Posterior vena cava (tissue), 2 donors: ENCODE measurements at places on chromosomes 12 and 14. TPM values are rescaled to one million over a fixed set of nuclear protein-coding genes. Genes with fewer than 3 reads are reported as not detected.

- no peak for DNase-seq
Observed at GRCh38 chr12:2043054-2043453, 9.7 kb upstream of the CACNA1C start.

- no peak for DNase-seq
Observed at GRCh38 chr14:85947461-85948139, 417.7 kb downstream of the FLRT2 start.

DNA sequence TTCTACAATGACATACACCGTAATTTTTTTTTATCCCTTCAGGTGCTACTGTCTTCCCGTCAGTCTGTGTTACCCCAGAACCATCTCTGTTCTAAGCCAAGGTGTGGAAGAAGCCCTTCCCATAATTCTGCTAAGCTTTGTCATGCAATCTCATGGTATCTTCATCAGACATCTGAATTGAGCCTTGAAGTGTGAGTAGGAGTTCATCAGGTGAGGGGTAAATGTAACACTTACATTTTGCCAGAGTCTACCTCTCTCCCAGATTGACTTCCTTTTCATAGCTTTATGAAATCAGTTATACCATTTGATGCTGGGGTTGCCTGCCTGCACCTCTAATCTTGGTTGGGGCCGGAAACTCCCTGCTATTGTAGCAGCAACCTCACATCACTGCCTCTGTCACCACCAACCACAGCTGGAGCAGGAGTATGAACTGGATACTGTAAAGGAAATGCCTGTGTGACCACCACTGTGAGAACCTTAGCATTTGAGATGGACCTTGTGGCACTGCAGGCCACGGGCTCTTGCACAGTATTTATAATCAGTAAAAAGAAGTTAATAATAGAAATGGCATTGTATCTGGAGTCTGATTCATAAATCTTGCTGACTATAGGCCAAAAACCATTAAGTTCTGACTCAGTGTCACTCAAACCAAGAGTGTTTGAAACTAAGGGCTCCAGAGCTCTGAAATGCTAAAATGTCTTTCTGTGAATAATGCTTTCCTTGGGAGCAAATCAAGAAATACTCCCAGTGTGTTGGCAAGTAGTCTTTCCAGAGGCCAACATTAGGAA, 58.7 kb upstream of the STK38L start:
- DNase-seq: no peak

DNA sequence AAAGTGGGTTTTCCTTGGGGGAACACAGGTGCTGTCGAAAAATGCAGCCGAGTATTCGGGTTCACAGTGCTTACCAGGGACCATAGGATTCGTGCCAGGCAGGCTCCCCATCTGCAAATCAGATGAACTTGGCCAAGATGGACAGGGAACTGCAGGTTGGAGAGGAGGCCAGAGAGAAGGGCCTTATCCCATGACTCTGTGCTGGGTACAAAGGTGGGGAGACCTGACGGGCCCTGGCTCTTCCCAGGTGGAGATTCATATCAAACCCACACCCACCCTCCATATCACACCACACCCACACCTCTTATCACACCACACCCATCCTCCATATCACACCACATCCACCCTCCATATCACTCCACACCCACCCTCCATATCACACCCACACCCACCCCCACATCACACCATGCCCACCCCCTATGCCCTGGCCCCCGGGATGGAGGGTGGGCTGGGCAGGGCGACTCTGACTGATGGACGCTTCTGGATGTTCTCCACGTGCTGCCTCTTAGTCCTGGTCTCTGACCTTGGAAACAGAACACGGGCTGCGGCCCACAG, 319.7 kb downstream of the ADGRD1 start:
- peak; percentile 65 for DNase-seq

DNA sequence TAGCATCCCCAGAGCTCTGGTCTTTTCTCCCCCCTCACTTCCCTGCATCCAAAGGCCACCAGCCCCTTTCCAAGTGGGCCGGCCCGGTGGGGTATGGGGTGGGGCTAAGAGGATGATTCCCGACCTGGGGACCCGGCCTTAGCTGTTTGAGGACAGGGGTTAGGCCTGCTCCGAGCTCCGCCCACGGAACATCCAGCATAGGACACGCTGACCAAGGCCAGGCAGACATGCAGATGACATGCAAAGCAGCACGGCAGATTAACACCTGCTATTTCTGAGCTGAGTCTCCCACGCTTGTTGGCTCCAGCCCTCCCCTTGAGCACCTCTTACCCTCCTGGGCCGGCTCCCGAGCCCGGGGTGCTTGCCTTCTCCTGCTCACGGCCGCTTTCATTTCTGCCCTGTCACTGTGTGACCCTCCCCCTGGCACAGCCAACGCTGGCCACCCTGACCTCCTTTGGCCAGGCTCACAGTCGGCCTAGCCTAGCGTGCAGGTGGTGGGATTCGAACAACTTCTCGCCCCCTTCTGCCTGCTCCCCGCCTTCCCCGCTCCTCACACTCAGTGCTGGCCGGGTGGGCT, 40.2 kb downstream of the TEAD4 start:
- DNase-seq: no peak

GRCh38 chr12:25459541-25459951, 93.5 kb downstream of the LMNTD1 start:
- no peak for DNase-seq

DNA sequence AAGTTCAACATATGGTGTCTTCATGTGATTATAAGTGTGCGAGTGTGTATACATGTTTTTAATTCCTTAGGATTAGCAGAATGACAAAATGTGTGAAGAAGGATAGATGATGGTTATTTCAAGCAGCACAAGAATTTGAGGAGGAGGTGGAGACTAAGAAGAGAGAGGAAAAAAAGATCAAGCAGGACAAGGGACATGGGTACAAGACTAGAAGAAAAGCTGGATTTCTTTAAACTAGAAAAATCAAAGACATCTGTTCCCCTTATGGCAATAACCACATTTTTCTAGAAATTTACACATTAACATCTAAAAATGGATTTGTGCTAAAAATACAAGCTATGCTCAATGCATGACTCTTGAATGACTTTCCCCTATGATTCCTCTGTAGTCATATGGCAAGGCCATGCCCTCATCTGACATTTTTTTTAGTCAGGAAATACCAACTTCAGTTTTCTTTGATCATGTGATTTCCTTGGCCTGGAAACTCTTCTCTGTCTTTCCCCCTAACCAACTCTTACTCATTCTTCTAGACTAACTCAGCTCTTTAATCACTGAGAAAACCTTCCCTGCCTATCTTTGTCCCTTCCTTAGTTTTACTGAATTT, 435.8 kb downstream of the NRXN3 start:
- DNase-seq: no peak

DNA sequence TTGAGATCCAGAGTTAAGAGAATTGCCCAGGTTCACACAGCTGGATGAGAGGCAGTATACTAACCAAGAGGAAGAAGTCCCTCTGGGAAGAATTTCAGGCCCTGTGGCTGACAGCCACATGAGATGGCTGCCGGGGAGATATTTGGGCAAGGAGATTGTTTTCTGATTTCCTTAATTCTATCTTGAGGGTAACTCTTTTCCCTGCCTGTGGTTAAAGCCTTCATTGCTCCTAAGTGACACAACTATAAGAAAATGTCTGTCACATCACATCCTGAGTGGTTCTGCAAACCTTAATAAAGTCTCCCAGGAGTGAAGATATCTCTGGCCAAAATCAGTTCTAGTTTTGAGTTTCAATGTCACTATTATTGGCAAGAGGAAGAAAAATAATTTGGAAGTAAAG, 9.6 kb downstream of the ARHGDIB start:
- DNase-seq: no peak

GRCh38 chr12:124862768-124863415, 772 bp downstream of the SCARB1 start:
- DNase-seq: no peak

DNA sequence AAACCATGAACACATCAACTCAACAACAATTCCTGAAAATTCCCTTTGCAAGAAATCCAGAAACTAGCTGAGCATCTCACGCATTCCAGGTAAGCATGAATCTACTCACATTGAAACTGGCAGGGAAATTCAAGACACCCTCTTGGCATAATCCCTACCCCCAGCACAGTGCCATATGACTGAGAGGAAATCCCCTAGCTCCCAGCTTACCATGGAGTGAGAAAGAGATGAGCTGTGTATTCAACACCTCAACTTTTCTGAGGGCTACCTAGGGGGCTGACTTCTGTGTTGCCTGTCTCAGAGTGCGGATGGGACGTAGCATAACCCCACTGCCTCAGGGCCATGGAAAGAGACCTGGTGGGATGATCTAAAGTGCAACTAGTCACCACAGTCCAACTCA, 37.7 kb upstream of the GPR132 start:
- DNase-seq: peak; percentile 13

DNA sequence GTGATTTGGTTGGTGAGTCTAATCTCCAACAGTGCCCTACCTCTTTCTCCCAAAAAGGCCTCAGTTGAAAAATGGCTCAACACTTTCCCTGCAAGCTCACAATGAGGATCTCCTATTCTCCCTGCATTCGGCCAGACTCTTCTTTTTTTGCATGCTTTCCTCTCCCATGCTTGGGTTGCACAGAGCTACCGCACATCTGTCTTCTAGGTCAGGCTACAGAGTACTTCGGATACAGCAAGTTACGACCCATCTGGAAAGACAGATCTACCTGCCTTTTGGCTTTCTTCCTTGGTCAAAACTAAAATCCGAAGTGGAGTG, 305 bp upstream of the SLC16A7 start:
- DNase-seq: no peak

DNA sequence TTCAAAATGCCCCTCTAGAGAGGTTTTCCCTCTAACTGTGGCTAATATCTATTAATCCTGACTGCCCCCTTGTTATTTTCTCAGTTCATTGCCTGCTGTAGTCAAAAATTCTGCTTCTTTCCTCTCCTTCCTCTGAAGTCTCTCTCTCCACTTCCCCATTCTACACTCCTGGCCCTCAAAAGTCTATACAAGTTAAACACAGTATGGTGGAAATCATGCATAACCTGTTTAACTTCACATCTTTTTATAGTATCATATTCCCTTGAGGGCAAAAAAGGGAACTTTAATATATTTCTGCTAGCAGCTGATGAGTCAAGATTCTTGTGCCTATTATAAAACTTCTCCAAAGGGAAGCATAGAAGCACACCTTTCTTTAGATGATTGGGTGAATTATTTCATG, 16.7 kb downstream of the GRIP1 start:
- no peak for DNase-seq

GRCh38 chr12:72209086-72209485, 63.1 kb upstream of the TRHDE start:
- no peak for DNase-seq

IRF9 gene
- 92.4 TPM for total RNA-seq

ERP27 gene
- total RNA-seq: 1.0 TPM

TSPAN11 gene
- total RNA-seq: 3.6 TPM

GPR65 gene
- 2.4 TPM for total RNA-seq

COA8 gene
- total RNA-seq: 33.9 TPM
